Activated T-cell treated with anti-CD3 and anti-CD28 coated beads, Interleukin-2, amount 50 U/mL, for 24 hours (primary cell): ENCODE measurements at places on chromosomes 1 and 21.

- DNase-seq, result no peak
Observed at GRCh38 chr1:21509351-21510112, at the start of gene ALPL. TSS of gene ALPL (plus strand) at chr1:21509423. CDS start at chr1:21554082, 44,659 bp downstream.

DNA sequence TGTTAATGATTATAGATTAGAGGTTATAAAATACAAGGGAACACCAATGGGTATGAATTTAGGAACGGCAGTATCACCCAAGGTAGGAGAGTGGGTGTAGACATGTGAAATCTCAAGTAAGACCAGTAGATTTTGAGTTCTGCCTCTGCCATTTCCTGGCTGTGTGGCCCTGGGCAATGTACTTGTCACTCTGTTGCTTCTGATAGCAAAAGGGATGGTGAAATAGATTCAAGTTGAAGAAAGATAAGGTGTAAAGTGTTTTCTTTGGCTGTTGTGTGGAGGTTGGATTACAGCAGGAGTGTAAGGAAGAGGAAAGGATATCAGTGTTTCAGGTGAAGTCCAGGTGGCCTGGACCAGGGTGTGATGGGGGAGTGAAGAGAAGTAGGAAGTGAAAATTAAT, 64.3 kb downstream of the ADSS2 start:
- no peak for DNase-seq

- no peak for DNase-seq
Observed at GRCh38 chr1:119260506-119260905, 108.1 kb upstream of the HAO2 start.

GRCh38 chr21:35179990-35180540, 131.0 kb upstream of the RUNX1 start:
- no peak for DNase-seq

DNA sequence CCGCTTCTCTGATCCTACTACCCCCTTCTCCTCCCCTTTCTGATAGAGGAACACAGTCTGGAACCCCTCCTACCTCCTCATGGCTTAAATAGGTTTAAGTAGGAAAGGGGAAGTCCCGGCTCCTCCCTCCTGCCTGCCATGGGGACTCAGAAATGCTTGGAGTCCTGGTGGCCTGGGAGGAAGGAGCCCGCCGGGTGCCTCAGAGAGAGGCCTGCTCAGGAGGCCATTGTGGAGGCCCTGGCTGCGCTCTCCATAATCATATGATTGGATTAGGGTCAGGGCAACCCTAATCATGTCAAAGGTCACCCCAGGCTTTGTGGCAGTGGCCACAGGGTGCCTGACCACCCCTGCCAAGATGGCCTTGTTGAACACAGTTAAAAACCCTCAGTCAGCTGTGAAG, 29.0 kb downstream of the WNT3A start:
- DNase-seq, result peak; percentile 8

DNA sequence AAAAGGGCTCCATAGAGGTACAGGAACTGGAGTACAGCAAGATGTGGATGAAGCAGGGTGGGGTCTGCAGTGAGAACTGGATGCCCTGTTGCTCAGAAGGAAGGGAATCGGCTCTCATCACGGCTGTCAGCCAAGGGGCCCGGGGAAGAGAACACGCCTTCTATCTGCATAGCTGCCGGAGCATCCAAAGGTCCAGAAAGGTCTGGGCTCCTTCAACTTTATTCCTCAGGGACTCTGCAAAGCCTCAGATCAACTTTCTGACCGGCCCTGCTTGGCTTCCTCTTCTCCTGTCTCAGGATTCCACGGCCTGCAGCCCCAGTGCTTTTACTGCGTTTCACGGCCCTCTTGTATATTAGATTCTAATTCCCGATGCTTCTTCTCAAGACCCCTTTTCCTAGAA, 34.8 kb downstream of the KRTAP19-8 start:
- no peak for DNase-seq

DNA sequence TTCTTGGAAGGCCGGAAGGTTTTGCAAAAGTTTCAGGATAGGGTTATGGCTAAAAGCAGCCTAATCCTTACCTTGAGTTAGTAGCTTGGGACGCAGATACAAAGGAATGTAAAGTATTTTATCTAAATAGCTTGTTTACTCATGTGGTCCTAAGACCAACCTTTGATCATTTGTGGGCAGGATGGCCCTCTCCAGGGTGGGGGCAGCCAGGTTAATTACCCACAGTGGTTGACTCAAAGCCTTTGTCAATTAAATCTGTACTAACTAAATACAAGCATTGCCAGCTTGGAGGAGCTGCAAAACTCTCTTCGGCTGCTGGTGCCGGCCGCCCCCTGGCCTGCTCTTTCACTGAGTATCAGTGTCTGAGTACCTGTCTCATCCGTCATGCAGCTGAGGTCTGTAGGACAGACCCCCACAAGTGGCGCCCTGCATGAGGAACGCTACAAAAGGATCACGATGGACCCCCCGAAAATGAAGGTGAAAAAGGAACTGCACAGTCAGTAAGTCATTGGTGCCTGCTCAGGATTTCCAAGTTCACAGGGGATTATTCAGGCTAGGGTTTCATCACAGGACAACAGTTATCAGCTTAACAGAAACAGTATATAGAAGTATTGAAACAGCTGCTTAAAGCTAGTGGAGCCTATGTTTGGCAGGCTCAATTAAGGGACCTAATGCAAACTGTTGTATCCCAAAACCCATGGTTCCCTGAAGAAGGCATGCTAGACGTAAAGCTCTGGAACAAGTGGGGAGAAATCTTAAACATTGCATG, 212.5 kb upstream of the MAP1LC3C start:
- no peak for DNase-seq

DNA sequence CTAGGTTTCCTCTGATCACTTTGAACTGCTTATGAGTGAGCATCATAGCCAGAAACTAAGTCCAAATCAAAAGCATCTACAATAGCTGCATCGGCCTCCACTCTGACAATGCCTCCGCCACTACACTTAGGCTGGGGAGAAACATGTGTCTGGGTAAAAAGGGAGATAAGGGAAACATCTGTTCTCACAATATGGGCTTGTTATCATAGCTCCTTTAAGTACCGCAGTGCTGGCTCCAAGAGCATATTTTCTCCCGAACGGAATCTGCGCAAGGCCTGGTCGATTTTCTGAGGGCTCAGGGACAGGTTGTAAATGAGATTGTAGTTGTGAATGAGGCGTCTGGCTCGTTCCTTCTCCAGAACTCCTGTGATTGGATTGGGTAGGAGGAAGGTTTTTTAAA, 63.9 kb upstream of the CYP2J2 start:
- no peak for DNase-seq

- no peak for DNase-seq
Observed at GRCh38 chr1:162279136-162279498, 97.5 kb downstream of the SPATA46 start.

- DNase-seq, result no peak
Observed at GRCh38 chr1:42739753-42740700, at the start of gene CLDN19. TSS of gene CLDN19 (minus strand) at chr1:42740236. CDS start at chr1:42740063, 173 bp downstream.

DNA sequence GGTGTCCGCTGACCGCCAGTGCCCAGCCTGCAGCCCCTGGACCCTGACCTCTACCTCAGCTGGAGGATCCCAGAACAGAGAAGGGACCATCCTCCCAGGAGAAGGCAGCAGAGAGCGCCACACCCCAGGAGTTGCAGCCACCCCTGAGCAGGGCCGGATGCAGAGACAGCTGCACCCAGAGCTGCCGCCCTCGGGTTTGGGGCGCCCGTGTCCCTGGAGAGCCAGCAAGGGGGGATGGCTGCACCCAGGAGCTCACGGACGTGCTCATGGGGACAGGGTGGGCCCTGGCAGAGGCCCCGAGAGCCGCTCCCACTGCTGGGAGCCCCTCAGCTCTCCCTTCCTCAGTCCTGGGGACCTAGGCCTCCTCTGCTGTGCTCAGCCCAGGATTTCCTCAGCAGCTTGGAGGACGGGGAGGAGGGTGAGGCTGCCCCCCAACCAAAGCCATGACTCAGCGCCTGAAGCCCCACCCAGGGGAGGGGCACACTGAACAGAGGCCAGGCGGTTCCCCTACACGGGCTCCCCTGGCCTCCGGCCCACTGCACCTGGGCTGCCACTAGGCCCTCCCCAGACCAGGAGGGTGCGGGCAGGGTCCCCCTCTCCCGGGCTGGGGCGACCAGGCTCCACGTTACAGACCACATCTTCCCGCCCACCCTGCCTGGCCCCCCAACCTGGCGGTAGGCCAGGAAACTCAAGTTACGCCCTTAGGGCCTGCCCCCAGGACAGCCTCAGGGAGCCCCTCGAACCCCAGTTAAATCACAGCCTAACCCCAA, 2.2 kb downstream of the ACAP3 start:
- DNase-seq, result peak; percentile 82

DNA sequence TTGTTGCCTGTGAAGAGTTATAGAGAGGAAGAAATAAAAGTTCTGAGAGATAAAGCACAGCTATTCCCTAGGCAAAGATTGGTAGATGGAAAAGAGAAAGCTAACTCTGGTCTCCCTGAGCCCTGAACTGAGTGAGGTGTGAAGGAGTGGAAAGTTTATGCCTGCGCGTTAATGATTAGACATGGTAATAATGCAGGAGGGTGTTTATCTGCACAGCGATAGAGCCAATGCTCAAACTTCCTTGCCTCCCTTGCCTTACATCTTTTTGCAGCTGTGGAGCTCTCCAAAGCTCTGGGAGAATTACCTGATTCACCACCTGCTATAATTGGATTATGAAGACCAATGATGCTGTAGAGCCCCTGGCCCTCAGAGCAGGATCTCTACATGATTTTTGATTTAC, 32.8 kb upstream of the CHRM3 start:
- no peak for DNase-seq

GRCh38 chr21:35606578-35606977, 453.7 kb downstream of the SETD4 start:
- DNase-seq, result no peak
